ENCODE measurements at places on chromosomes 5 and 9.
A peak's percentile ranks its signal among the peaks of the same experiment; 100 is the strongest.

DNA sequence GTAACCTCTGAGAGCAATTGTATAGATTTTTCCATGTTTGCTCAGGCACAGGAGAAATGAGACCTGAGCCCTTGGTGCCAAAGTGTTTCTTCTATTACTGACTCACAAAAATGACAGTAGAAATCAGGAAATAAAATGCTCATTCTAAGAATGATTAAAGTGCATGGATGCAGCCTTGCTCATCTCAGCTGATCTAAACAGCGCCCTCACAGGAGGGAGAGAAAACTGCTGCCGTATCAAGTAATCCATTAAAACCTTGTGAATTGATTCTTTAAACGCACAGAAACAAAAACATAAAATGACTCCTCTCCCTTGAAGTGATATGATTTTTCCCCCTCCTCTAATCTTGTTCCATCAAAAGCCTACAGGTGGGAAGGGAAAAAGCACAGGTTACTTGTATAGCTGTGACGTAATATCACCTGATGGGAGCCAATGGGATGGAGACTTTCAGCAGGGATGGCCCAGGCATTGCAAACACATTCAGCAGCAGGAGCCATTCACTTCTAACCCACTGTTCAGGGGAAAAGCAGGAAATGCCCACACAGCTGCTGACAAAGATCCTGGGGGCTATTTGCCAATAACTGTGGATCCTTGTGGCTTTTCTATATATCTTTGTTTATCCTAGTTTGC is 76.7 kb downstream of the PLCXD3 start:
- DNase-seq = no peak

GRCh38 chr5:177132136-177133095 is 1.2 kb upstream of the NSD1 start:
- peak; percentile 23 for DNase-seq

DNA sequence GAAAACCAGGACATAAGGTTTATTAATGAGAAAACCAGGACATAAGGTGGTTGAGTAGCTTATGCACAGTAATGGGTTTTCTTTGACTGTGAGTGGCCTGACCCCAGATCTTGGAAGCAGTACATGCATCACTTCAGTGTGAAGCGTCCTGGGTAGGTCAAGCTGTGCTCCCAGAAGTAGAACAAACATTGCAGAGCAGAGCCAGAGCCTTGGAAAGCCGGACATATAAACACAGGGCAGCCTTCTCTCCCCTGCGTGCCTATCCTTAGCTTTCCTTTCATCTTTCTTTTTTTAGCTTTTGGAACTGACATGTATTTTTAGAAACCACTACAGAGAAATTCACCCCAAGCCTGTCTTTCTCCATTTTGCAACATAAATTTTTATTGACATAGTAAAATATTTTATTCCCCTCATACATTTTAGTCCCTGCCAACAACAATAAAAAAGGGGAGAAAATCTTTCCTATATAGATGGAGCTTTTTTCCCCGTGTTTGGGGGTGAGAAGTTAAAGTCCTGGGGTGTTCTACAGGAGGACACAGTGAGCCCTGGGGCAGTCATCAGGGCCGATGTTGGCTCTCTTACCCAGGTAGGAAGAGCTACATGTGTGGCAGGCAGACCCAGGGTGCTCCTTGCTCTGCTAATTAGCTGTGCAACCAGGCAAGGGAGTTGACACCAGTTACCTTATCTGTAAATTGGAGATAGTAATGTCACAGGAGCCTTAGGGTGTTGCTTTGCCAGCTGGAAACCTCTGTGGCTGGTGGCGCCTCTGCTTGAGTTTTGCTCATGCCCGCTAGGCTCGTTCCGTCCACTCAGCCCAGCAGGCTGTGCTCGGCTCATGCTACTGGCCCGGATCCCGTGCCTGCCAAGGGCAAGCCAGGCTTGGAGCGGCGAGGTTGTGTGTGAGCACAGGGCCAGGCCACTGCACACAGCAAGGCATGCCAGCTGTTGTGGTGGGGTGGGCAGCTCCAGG is 389.6 kb downstream of the KDM4C start:
- no peak for DNase-seq

GRCh38 chr9:110131499-110131898 is 76.5 kb downstream of the C9orf152 start:
- DNase-seq = no peak

DNA sequence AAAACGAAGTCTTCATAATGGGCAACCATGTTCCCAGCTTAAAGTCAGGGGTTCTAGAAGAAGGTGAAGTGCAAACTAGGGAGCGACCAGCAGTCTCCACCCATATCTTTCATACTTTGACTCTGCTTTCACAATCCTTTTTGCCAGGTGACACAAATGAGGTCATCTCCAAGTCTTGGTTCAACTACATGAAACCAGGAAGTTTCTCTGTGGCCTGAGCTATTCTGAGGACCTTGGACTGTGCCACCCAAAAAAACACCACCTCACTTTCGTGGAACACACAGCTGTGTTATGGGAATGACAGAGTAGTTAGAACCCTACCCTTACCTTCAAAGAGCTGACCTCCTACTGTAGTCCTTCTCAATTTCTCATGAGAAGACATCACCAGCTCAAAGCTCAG is 309.2 kb downstream of the AGTPBP1 start:
- DNase-seq = no peak

- no peak for DNase-seq
Measured at GRCh38 chr5:178180141-178180863, 6.9 kb downstream of the GMCL2 start.

DNA sequence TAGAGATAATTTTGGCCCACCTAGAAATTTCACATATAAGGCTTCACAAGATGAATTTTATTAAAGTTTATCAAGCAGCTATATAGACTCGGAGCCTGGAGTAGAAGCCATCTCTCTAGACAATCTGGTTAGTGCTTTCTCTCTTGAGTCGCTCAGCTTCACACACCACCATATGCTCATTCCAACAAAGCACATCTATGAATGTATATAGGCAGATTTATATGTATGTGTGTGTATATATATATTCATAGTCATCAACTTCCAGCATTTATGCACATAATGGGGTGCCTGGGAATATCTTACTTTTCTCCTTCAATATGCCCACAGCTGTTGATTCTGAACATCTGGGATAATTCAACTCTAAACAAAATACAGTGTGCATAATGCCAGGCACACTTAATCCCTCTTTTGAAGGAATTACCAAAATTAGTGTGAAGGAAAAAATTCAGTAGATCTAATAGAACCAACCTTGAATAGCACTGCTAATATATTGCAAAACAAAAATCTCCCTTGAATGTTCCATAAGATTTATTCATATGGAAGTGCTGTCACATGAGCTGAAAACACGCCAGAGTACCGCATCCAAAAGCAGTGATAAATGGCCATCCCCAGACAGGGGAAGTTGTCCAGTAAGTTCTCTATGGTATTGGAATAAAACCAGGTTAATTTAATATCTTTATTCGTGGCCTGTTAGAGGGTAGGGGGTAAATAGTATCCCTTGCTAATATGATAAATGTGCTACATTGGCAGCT is 56.0 kb upstream of the MOCS2 start:
- DNase-seq = no peak

DNA sequence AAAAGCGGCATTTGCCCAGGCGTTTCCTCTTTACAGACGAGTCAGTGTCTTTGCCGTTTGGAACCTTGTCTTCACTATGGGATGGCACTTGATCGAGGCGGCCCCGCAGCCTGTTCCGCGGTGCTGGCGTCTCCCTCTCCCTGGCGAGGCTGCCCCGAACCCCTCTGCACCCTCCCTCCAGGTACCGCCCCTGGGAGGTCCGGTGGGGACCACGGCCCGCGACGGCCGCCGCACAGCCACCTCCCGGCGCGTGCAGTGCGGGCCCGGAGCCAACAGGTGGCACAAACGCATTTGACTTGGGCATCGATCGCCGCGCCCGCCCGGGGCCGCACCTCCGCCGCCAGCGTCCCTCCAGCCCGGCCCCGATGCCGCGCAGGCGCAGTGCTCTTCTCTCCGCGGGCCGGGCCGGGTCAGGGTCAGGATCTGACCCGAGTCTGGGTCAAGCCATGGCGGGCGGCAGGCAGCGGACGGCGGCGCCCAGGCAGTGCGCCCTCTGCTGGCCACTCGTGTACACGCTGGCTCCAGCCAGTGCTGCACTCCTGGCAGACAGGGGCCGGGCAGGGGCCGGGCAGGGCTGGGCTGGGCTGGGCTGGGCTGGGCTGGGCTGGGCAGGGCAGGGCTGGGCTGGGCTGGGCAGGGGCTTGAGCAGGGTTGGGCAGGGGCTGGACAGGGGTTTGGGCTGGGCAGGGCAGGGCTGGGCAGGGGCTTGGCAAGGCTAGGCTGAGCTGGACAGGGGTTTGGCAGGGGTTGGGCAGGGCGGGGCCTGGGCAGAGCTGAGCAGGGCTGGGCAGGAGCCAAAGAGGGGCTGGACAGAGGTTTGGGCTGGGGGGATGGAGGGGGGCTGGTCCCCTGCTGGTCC is 155.8 kb upstream of the IRX4 start:
- peak; percentile 49 for DNase-seq

Measured in CD4-positive, alpha-beta T cell (primary cell).